ENCODE measurements at places on chromosomes 5 and 9. TPM values are rescaled to one million over a fixed set of nuclear protein-coding genes. Genes with fewer than 3 reads are reported as not detected.

Gene STKLD1
- total RNA-seq: 2.3 TPM

DNA sequence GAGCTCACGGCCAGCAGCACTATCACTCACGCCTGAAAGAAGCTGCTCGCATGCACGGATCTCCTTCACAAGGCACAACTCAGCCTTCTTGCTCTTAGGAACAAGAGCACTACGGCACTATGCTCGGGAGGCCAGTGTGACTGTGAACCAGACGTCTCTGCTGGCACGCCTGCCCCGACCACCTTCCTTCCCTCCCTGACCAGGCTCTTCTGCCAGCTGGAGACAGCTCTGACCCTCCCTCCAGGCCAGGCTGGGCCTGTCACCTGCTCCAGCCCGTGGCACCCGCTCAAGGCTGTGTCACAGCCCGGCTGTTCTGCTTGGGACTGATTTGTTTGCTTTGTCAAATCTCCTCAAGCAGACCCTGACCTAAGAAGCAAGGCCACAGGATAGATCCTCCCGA is 7.0 kb downstream of the TBC1D9B start:
- peaks cover 78% of the 10 kb centered on the region for H3K36me3 ChIP-seq
- peaks cover 6% of the 10 kb centered on the region for H3K4me1 ChIP-seq
- DNase-seq: no peak
- H3K4me3 ChIP-seq: no peak overlapping the region

Gene ZNF474
- total RNA-seq: not detected

Gene CER1
- not detected for total RNA-seq

- peaks cover 4% of the 10 kb centered on the region for H3K4me1 ChIP-seq
- H3K4me3 ChIP-seq: no peak overlapping the region
- no peak overlapping the region for H3K27ac ChIP-seq
- no peaks in the 10 kb centered on the region for H3K27me3 ChIP-seq
- no peak for DNase-seq
- H3K36me3 ChIP-seq: no peaks in the 10 kb centered on the region
These were observed 6.8 kb upstream of the DENND4C start for GRCh38 chr9:19223724-19224123.

- peak; percentile 84 for DNase-seq
- no peaks in the 10 kb centered on the region for H3K36me3 ChIP-seq
These were observed 35.5 kb upstream of the GLRX start for GRCh38 chr5:95858023-95858461.

- H3K27me3 ChIP-seq: no peaks in the 10 kb centered on the region
- no peak overlapping the region for H3K4me3 ChIP-seq
- no peak overlapping the region for H3K27ac ChIP-seq
- no peaks in the 10 kb centered on the region for H3K36me3 ChIP-seq
- no peak for DNase-seq
These were observed 507.3 kb upstream of the TYRP1 start for GRCh38 chr9:12185856-12186255.

Gene BICD2
- total RNA-seq: 201 TPM

Gene SLCO6A1
- not detected for total RNA-seq

Gene CNTNAP3B
- total RNA-seq: 14.1 TPM

Gene SLC45A2
- total RNA-seq: 1.7 TPM

DNA sequence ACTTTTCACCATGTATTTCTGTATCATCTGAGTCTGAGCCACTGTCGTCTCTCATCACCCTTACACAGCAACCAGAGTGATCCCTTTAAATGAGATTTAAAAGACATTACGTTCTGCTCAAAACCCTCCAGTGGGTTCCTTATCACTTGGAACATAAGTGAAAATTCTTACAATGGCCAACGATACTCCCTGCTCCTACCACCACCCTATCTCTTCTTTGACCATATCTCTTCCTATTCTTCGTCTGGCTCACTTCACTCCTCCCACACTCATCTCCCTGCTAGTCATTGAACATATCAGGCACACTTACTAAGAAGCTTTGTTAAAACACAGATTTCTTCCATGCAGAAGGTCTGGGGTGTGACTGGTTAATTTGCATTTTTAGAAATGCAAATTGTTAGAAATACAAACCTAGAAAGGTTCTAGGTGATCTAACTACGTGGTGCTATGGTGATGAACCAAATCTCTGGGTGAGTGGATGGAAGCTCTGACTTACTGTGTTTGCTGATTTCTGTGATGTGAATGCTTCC is 166.6 kb upstream of the CD180 start:
- DNase-seq: no peak
- peaks cover 3% of the 10 kb centered on the region for H3K4me1 ChIP-seq
- no peaks in the 10 kb centered on the region for H3K36me3 ChIP-seq
- H3K27ac ChIP-seq: no peak overlapping the region
- H3K4me3 ChIP-seq: no peak overlapping the region

Gene FIBCD1
- total RNA-seq: not detected

- H3K27me3 ChIP-seq: peaks cover 6% of the 10 kb centered on the region
- no peaks in the 10 kb centered on the region for H3K36me3 ChIP-seq
- no peak for DNase-seq
- no peak overlapping the region for H3K4me3 ChIP-seq
- H3K4me1 ChIP-seq: peaks cover 7% of the 10 kb centered on the region
- no peak overlapping the region for H3K27ac ChIP-seq
These were observed 102.5 kb downstream of the LIFR start for GRCh38 chr5:38453921-38454320.

DNA sequence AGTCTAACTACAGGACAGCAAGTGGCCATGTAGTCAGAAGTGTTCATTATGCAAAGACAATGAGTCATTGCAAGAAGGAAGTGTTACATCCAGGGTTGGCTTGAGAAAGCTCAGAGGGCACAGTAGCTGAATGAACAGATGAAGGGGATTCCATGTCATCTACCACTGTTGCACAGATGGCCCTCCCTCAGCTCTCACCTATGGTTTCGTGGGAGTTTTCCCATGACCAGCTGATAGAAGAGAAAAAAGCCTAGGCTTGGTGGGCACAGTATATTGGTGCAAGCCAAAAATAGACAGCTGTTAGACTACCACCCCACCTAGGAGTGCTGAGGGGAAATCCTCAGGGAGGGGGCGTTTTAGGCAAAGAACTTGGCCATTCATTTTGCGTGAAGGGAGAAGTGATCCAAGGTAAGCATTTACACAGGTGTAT is 217.0 kb downstream of the DMRT2 start:
- no peaks in the 10 kb centered on the region for H3K36me3 ChIP-seq
- H3K4me1 ChIP-seq: no peaks in the 10 kb centered on the region
- DNase-seq: no peak
- no peak overlapping the region for H3K4me3 ChIP-seq
- no peaks in the 10 kb centered on the region for H3K27me3 ChIP-seq
- H3K27ac ChIP-seq: no peak overlapping the region

DNA sequence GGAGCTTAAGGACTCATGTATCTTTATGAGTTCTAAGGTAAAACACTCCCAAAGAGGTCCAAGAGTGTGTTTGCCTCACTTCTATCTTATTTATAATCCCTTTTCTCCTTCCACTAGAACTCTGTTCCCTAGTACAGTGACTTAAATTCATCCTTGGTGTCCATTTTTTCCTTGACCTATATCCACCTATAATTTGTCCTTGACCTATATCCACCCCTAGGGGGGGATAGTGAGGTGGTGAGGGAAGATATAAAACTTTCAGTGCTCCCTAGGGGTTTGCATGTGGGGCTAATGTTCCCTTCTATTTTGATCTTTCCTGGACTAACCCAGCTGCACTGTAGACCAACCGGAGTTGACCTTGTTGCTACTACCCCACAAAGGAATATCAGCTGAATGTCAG is 83.5 kb upstream of the GNAQ start:
- no peak for DNase-seq
- H3K4me1 ChIP-seq: no peaks in the 10 kb centered on the region
- no peaks in the 10 kb centered on the region for H3K27me3 ChIP-seq

GRCh38 chr9:86356871-86357866 is 3.0 kb upstream of the TUT7 start:
- DNase-seq: no peak
- H3K27me3 ChIP-seq: no peaks in the 10 kb centered on the region
- H3K4me3 ChIP-seq: no peak overlapping the region
- H3K27ac ChIP-seq: no peak overlapping the region

- no peaks in the 10 kb centered on the region for H3K27me3 ChIP-seq
- H3K4me3 ChIP-seq: no peak overlapping the region
- H3K36me3 ChIP-seq: peaks cover 5% of the 10 kb centered on the region
- DNase-seq: no peak
- no peak overlapping the region for H3K27ac ChIP-seq
These were observed 11.4 kb downstream of the FAM193B start for GRCh38 chr5:177542816-177543465.
